Tibial nerve (tissue), 4 donors: ENCODE measurements at places on chromosomes 2 and 18. TPM values are rescaled to one million over a fixed set of nuclear protein-coding genes. Genes with fewer than 3 reads are reported as not detected.

SLC4A5 gene
- total RNA-seq = 9.9 TPM

DNA sequence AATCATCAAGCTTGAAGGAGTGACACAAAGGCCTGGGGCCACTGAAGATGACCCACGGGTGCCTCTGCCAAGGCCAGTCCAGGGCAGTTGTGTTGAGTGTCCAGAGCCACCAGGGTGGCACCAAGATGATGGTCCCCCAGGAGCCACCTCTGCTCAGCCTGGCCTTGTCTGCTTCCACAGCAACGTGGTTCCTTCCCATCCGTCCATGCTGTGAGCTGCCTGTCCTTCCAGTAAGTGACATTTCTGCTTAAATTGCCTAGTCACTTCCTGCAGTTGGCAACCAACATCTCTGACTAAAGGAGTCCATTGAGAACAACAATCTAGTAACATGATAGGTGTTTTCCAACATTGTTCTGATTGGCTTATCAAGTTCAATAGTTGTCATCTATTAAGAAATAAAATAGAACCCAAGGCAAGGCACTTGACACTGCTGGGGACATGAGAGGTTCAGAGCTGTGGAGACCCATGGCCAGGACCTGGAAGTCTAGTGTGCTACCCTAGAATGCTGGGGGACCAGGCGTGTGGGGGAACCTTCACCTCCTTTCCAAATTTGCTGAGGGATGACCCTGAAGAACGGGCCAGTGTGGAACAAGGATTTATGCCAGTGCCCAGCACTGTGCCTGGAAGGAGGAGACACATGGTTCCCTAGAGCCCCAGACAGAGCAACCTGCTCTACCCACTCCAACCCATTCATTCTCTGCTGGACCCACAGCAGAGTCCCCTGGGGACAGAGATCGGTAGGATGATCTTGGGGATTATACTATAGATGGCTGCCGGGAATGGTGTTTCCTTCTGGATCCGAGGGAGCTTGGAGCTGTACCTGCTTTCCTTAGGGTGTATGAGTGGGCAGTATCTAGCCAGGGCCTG lies 98.9 kb upstream of the EPC2 start:
- no peak for DNase-seq

DNA sequence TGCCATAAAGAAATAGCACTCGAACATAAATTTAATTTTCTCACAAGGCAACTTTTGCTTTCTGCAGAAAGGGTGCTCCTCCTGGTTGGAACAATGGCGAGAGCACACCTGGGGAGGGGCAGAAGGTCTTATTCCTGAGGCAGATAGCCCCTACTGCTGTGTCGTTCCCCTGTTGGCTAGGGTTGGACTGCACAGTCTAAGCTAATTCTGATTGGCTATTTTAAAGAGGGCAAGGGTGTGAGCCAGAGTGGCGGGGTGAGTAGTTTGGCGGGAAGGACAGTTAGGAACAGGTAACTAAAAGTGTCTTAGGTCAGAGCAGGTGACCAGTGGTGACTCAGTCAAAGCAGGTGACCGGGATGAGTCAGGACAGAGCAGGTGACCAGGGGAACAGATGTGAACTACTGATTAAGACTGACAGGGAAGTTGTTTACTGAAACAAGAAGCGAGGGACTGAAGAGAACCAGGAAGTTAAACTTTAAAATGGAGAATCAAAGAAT lies 49.7 kb upstream of the AGAP1 start:
- no peak for DNase-seq

DNA sequence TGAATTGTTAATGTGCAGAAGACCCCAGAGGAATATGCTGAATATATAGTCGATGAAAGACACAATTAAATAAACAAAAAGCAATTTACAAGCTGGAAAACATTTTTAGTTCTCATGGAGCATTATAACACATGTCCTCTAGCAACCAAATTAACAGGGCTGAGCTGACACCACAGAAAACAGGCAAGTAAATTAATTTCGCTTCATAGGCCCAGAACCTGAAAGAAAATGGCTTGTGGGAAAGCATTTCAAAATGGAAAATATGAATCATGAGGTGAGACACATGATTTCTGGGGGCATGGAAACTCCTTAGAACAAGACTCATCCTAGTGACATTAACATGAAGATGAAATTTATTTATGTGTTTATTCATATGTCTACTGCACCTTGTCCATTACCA lies 25.0 kb upstream of the RNF152 start:
- no peak for DNase-seq

DNA sequence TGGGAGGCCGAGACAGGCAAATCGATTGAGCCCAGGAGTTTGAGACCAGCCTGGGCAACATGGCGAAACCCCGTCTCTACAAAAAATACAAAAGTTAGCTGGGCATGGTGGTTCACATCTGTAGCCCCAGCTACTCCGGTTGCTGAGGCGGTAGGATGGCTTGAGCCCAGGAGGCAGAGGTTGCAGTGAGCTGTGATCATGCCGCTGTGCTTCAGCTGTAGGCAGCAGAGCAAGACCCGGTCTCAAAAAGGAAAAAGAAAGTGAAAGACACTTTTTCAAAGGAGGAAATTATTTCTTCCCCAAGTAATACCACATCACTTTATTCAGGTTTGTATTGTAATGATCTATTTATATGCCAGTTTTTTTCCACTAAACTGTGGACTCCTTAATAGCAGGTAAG lies 35.7 kb upstream of the TAF4B start:
- no peak for DNase-seq

DNA sequence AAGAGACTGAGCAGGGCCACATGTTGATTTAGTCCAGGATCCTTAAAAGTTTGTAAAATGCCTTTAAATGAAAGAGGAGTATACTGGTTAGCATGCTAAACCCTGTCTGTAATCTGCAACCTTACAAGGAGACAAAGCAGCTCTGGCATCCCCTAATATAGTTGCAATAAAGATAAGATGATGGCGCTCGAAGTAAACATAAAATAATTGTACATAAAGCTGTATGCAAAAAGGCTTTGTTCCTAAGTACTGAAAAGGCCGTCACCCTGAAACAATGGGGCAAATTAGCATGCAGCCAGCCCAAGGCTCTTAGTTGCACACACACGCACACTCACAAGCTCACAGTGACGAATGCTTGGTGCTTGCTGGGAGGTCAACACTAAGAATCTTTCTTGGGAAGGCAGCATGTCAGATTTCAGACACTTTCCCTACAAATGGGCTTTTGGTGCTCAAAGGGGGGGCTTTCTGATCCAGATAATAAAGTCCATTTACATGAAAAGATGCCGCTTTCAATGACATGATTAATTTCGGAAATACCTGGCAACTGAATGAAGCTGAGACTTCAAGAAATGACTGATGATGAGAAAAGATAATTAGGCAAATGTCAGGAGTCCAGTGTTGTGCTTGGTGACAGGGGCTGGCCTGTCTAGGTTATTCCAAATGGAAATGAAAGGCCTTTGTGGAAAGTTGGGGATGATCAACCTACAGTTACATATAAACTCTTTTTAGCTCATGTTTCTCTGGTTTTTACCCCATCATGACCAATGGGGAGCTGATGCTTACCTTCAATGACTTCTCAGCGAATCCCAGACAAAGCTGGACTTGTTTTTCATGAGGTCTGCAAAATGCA lies 370.3 kb downstream of the MEIS1 start:
- DNase-seq = no peak

- peak; percentile 23 for DNase-seq
Measured at GRCh38 chr2:205858881-205859441, 176.7 kb downstream of the NRP2 start.

GRCh38 chr2:69773206-69773605 lies 31.3 kb downstream of the ANXA4 start:
- DNase-seq = no peak

DNA sequence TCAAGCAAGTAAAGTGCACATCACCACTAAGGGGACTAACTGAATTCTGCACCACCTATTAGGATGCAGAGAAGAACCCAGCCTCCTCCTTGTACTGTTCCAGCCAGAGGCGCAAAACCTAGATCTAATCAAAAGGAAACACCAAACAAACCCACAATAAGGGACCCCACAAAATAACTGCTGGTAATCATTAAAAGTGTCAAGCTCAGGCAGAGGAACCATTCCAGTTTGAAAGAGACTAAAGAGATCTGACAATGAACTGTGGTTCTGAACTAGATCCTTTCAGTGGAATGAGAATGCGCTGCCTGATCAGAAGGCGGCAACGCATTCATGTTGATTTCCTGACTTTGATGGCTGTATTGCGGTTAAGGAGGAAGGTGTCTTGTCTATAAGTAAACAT lies 16.8 kb downstream of the HDLBP start:
- DNase-seq = no peak

DNAJC5G gene
- total RNA-seq = not detected

DNA sequence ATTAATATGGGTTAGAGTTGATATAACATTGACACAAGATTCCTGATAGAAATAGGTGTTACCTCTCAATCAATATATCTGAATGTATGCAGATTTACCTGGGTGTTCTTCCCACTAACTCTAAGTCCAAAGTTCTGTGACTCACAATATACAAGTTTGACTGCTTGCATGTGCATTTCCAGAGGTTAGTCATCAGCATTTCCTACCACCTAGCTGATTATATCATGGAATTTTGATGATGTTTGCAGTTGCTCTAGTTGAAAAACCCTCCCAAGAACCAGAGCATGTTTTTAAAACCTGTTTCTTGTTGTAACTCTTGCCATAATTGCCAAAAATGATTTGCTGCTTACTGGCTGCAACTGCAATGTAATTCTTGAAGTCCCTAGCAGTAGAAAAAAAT lies 15.0 kb upstream of the DSG1 start:
- DNase-seq = no peak

- no peak for DNase-seq
Measured at GRCh38 chr2:195663007-195663406, 6.0 kb downstream of the SLC39A10 start.

DNA sequence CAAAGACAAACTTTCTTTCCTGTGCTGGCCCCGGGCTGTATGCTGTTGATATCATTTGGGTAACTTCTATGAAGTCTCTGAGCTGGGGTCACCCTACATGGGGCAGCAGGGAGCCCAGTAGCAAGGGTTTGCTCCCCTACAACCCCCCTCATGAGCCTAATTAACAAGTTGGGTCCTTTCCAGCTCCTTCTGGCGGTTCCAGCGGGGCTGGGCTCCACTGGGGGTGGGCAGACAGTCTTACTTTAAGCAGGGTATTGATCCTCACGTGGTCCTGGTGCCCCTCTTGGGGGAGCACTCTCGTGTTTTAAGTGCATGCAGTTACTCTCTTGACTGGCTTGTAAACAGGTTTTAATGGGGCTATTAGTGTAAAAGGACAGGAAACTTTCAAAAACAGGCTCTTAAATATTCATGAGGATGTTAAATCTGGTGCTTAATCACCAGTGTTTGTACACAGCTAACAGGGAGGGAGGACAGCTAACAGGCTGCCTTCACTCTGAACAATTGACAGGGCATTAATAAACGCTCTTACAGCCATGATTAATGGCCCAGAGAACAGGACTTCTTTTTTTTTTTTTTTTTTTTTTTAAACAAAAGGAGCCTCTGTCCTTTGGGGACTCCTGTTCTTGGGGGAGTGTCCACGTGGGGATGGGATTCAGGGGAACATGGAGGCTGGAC lies 36.6 kb upstream of the SKOR2 start:
- no peak for DNase-seq

DNA sequence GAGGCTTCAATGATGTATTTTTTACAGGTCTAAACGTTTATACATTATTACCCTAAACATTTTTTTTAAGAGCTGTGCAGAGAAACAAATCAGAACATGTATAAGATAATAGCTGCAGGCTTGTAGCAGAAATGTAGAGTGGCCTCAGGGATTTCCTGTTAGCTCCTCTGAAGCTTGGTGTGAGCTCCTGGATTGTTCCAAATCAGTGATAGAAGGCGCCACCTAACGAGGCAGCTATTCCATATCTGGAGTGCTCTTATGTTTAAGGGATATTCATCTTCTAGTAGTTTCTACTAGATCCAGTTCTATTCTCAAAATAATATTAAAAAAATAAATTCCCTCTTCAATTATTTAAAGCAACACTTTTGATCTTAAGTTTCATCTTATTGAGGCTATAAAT lies 93.1 kb downstream of the LRP1B start:
- no peak for DNase-seq

DNA sequence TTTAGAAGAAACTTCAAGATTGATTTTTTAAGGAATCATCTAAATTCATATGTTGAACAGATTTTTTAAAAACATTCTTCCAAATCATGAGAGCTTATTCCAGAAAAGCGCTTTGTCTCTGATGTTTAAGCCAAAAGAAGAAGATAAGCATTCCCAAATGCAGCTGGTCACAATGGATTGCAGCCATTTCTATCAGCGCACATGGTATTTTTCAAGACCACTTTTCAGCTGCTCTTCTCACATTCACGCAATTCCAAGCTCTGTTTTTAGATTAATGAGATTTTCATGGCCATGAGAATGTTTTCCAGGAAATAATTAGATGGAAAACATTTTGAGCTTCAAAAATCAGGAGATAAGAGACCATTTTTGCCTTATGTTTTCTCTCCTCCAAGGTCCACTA lies 8.7 kb downstream of the OSBPL1A start:
- DNase-seq = no peak
